ENCODE measurements at places on chromosomes 7 and 10.

- peak; percentile 53 for DNase-seq
These were observed 126.5 kb downstream of the SLIT1 start for GRCh38 chr10:97059006-97059871.

DNA sequence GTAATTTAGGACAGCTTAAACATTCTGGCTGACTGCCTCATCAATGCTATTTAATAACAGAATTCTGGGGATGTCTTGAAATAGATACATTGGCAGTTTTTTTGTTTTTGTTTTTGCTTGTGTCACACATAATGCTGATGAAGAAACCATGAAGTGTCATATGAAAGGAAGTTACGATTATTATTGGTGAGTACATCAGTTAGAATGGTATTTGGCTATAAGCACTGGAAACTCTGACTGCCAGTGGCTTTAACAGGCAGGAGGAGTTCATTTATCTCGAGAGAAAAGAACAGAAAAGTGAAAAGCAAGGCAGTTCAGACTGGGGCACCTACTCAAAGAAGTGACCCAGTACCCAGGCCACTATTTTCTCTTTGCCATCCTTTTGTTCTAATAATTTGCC lies 18.1 kb downstream of the LSM8 start:
- no peak for DNase-seq

DNA sequence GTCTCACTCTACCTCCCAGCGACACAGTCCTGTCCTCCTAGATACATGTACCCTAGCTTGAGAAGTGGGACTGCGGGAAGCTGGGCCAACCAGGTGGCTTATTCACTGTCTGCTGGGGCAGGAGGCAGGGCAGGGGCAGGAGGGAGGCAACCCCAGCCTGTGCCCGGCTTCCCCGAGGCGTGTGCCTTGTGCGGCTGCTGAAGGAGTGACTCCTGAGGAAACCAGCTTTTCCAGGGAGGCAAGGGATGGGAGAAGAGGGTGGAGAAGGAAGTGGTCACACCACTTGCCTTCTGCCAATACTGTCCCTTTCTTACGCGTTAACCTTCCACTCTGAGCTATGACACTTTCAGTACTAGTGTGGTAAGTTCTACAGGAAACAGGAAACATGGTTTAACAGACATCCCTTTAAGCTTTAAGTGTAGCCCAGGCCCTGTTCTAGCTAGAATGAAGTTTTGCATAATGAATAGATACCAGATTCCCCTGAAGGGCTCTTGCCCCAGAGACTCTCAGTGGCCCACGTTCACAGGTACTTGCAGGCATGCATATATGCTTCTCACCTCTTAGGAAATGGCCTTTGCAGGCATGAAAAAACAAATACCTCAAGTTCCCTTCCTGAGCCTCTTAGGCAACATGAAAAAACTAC lies 40.6 kb downstream of the SYPL1 start:
- no peak for DNase-seq

DNA sequence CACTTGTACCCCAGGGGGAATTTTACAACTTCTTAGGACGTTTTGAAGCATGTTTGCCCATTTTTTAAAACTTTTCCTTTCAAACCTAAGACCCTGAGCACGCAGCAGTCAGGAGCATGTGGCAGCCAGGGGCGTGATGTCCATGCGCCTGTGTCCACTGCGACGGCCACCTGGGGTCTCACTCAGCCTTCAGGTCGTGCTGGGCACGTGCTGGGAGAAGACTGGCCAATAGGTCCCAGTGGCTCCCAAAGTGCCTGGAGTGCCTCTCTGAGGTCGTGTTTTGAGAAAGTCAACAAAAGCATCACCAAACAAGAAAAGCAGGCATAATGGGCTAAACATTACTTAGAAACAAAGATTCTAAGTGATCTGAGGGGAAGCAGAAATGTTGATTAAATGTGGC lies 14.8 kb downstream of the LRRC27 start:
- no peak for DNase-seq

DNA sequence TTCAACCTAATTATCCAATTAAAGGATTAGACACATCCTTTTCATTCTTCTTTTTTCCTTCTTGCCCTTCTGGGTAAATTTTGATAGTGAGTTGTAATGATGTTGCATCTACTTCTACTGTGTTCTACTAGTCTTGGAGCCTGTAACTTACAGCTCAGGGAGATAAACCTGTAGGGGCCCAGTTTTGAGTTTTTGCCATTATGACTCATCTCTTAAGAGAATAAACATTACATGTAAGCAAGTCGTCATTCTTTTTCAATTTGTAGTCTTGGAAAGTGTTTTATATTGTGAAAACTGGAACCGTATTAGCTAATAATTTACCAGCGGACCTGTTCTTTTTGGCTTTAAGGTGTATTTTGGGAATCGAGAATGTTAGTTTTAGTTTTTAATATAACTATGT lies 89.7 kb upstream of the RPA3 start:
- no peak for DNase-seq

DNA sequence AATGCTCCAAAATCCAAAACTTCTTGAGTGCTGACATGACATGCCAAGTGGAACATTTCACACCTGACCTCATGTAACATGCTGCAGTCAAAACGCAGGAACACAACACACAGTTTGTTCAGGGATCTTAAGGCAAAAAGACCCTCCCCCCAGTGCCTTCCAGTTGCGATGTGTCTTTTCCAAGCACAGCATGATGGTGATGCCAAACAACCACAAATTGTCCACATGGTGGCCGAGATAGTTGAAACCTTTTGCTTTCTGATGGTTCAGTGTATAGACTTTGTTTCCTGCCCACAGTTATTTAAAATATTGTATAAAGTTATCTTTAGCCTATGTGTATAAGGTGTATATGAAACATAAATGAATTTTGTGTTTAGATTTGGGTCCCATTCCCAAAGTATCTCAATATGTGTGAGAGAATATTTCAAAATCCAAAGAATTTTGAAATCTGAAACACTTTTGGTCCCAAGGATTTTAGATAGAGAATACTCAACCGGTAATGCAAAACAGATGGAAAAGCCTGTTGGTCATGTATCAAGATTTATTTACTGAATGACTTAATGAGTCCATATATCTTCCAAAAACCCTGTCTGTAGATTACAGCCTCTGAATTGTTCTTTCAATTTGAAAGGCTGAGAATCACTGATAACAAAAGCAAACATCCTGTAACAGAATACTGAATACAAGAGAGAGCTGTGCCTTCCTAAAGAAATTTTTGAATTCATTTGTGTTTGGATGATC lies 93.4 kb upstream of the OIT3 start:
- DNase-seq, result no peak

DNA sequence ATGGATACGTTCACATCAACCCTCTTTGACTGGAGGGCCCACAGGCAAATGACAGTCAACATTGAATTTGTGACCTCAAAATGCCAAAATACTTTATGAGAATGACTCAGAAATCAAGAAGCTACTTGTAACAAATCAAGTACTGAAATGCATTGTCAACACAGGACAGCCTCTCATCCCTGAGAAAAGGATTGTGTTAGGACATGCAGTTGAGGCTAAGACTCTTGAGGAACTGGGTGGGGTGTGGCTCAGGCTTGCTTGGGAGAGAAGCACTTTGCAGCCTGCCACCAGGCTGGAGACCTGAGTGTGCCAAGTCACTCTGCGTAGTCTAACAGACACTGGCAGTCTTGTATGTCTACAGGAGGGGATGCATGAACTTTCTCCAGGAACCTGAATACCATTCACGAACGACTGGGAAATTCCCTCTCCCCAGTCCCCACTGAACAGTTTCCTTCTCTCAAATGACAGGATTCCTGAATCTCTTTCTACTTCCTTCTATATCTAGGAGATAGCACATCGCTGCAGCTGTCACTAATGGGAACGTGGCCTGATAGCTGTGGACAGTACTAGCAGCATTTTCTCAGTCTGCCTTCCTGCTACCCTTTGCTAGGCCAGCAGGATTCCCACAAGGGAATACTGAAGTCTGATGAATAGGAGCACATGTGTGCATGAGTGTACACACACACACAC lies 3.3 kb upstream of the SMO start:
- no peak for DNase-seq

GRCh38 chr7:1965579-1966294 lies 267.0 kb downstream of the MAD1L1 start:
- no peak for DNase-seq

GRCh38 chr7:94008537-94008936 lies 4.4 kb upstream of the BET1 start:
- no peak for DNase-seq
